Stimulated activated CD8-positive, alpha-beta memory T cell treated with anti-CD3 and anti-CD28 coated beads, Interleukin-2, amount 100 ng/mL, for 1 hour (primary cell): ENCODE measurements at places on chromosomes 1 and 21.
A peak's percentile ranks its signal among the peaks of the same experiment; 100 is the strongest.

DNA sequence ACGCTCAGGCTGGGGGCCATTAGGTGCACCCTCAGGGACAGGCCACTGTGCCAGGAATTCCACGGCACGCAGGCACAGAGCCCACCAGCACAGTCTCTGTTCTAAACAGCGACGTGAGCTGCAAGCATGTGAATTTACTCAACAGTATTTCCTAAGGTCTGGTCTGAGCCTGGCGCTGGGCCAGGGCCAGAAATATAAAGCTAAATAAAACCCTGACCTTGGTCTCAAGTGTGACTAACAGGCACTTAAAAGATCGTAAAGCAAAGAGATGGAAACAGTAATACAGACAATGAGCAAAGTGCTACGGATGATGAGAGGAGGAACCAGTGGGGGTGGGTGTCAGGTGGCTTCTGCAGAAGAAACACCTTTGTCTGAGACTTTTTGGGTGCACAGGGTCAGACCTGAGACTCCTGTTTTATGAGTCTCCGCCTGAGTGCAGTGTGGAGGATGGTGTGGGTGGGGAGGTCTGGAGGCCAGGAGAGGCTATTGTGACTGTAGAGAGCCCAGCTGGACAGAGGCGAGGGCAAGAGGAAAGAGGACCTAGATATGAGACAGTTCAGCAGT, 53.4 kb upstream of the EDN2 start:
- no peak for DNase-seq

DNA sequence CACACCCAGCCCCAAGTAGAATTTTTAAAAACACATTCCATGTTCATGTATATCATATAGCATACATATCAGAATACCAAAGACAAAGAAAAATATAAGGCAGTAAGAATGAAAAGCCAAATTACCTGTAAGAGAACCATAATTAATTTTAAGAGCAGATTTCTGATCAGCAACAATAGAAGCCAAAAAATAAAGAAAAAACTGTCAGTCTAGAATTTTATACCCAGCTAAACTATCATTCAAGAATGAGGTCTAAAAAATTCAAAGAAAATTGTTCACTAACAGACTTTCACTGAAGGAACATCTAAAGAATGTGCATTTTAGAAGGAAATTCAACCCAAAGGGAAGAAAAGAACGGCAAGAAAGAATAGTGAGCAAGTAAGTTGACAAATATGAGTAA, 10.6 kb upstream of the FUCA1 start:
- DNase-seq: no peak

GRCh38 chr1:26844424-26845196, 18.1 kb downstream of the ZDHHC18 start:
- no peak for DNase-seq

DNA sequence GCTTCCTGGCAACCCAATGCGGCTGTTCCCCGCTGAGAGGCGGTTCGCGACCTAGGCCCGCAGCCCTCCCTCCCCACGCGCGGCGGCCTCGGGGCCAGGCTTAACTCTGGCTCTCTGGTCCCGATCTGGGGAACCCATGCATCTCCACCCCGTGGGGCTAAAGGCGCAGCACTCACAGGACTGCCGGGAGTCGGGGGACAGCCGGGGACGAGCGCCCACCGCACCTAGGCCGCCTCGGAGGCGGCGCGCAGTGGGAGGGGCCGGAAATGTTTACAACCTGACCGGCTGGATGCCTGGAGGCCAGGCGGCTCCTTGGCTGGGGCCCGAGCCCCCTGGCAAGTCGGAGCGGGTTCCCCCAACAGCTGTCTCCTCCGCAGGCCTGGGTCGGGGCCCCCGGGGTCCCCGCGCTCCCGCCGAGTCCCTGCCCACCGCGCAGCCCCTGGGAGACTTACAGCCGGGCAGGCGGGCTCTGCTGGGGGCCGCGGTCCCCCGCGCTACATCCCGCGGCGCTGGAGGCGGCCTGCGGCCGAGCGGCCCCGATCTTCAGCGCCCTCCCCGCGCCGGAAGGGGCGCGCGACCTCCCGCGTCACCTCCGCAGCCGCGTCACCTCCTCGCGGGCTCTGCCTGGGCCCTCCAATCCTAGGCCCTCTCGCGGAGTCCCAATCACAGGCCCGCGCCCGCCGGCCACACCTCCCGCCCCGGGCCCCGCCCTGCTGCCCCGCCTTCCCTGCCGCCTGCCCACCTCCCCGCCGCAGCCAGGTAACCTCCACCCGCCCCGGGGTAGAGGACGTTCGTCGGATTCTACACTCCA, at the start of gene ADIPOR1:
Gene ADIPOR1, minus strand, starts transcription at position 580 of the 811 bp plus-strand sequence. CDS start 7,242 bp downstream, outside the sequence.
- DNase-seq: peak; percentile 88

DNA sequence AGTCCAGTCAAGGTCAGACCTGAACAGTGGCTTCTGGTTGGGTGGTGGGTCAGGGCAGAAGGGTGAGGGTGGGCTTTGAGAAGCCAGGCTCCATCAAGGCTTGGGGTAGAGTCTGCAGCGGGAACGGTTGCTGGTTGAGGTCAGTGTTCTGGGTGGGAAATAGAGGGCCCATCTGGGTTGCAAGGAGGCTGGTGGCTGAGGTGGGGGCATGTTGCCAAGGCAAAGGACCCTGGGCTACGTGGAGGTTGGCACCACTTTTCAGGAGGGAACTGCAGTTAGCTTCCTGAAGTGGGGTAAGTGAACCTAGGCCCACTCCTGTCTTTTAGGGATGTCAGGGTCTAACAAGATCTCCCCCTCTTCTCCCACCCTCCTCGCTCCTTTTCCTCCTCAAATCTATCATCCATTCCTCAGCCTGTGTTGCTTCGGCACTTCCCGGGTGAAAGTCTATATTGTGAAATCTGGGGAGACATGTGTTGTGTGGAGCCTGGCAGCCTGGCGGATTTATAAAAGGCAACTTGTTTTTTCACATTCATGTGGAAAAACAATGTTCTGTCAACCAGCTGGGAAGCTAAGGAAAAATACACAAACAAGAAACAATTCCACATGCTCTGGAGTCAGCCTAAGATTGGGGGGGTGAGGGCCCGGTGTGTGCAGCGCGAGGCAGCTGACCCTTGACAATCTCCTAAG, 1.5 kb downstream of the IL22RA1 start:
- DNase-seq: no peak

DNA sequence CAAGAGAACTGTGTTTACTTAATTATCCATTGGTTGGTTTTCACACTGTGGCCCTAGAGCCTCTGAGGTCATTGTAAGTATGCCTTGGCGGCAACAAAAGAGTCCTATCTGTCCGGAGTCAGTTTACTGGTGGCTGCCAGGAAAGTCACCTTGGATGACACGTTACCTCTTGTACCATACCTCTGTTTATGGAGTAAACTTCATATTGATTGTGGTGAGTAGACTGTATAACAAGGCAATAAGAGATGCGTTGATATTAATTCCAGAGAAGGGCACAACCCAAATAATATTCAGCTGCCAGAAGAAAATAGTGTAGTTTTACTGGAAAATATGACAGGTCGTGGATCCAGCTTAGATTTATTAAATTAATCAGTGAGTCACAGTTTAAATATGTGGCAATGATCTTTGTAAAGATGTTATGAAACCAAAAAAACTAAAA, 20.4 kb upstream of the KIF14 start:
- DNase-seq: no peak

DNA sequence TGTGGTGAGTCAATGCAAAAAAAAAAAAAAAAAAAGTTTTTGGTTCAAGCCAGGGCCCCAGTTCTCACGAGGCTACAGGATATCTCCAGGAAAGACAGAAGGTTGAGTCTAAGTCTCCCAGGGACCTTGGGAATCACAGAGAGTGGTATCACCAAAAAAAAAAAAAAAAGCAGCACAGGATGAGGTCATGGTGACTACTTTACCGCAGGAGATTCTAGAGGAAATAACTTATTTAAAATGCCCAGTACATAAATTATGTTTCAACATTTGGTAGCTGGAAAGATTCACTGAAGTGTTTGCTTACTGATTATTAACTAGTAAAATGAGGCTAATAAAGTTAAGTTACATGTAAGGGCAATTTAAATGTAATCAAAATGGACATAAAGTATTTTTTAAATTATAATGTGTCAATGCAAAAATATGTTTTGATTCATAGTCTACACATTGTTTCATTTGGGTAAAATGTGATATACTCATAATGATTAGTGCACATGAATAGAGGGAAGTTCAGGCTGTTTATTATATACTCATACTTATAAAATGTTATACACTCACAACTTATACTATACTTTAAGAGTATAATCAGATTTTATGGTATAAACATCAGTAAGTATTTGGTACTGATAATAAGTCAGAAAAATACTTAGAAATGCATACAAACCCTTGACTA, 84.1 kb downstream of the PLPPR5 start:
- DNase-seq: no peak

DNA sequence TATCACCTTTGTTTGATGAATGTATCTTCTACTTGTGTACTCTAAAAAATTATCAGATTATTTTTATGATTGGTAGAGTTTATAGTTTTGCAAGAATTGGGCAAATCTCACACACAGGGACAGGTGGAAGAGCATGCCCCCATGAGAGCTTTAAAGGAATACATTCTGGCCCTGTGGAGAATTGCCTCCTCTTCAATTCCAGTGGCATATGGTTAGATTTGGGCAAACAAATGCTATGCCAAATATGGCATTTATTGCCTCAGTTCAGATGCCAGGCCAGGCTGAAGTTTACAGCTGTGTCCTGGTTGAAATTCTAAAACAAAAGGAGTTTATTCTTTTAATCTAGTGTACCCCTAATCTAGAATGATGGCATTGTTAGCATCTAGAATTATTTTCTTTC, 162.4 kb upstream of the CACYBP start:
- DNase-seq: no peak

- no peak for DNase-seq
Measured at GRCh38 chr1:25557543-25557942, 14.1 kb downstream of the LDLRAP1 start.

GRCh38 chr1:234336359-234336758, 36.9 kb upstream of the COA6 start:
- no peak for DNase-seq

GRCh38 chr1:187384504-187384903, 555.8 kb downstream of the PLA2G4A start:
- DNase-seq: no peak

GRCh38 chr1:209774592-209774991, 9.8 kb downstream of the C1orf74 start:
- no peak for DNase-seq

- DNase-seq: no peak
Measured at GRCh38 chr1:21741206-21741605, 41.7 kb downstream of the USP48 start.

- no peak for DNase-seq
Measured at GRCh38 chr1:40974945-40975344, 4.6 kb upstream of the CTPS1 start.

DNA sequence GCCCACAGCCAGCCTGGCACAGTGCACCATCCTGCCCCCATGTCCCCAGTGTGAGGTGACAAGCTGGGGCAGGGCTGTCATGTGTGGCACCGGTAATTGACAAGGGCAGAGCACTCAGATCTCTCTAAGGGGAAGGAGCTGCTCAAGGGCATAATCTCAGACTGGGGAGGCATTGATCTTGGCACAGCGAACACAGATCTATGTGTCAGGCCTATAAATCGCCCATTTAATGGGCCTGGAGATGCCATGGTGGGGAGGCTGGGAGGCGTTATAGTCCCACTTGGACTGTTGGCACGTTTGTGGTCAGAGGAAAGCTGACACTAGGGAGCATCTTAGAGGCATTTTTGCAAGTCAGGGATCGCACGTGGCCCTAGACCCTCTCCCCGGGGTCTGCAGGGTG, 594.1 kb downstream of the PTPRU start:
- DNase-seq: no peak

DNA sequence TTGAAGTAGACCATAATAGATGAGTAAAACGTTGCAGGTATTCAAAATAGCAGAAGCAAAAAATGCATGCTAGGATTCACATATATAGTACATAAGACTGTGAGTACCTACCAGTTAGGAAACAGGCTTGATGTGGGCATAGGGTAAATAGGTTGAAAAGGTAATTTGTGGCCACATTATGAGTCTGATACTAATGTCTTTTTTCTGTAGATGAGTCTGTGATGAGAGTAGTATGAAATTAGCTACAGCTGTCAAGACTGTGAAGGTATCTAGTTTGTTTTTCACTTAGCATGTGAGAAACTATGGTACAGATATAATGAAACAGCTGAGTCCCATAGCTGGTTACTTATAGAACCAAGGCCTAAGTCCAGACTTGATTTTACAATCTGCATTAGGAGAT, 12.4 kb upstream of the SPATA1 start:
- DNase-seq: no peak
